GM04503 (cell line): ENCODE measurements at places on chromosomes 4 and X.

GRCh38 chrX:135185795-135186443 lies 14.7 kb upstream of the CT55 start:
- DNase-seq = peak; percentile 7

DNA sequence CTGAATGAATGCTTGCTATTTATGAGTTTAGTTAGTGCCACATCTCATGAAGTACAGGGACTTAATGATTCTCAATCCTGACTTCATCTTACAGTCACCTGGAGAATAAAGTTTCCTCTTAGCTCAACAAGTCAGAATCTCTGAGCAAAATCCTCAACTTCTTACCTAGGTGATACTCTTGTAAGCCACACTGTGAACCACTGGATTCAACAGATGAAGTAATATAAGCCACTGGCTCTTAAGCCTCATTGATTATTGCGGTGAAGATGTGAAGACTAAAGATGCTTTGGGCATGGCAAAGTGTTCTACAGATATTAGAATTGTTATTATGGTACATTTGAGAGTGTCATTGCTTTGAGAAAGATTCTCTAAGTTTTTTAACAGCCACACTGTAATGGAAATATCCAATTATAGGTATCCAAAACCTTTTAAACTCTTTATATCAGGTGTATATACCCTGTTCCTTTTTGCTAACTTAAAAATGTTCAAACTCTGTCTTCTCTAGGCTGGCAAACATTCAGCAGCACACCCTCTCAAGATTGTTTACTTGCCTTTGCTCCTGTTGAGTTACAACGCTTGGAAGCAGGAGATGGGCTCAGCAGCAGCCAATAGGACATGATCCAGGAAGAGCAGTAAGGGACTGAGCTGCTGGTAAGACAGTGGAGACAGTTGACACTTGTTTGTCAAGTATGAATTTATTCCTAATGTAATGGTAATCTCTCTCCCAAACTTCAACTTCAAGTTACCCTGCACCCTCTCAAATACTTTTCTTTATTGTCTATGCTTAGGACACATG lies 43.4 kb downstream of the TET2 start:
- no peak for DNase-seq

DNA sequence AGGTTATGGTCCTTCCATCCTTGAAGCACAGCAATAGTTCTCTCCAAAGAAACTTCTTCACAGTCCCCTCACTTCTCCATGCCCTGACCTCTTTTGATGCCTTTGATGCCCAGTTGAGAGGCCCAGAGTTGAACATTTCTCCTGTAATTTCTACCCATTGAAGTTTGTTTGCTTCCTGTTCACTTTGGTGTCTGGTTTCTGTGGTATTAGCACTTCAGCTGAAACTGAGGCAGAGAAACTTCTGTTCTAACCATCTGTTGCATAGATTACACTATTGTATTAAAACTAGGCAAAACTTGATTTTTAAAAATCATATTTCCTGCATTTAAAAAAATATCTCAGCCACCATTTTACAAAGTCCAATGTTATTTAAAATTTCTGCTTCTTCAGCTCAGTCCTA lies 89.8 kb upstream of the ADGRG2 start:
- no peak for DNase-seq

- DNase-seq = peak; percentile 10
These were observed 54.5 kb downstream of the CHM start for GRCh38 chrX:85992811-85993229.

- DNase-seq = no peak
These were observed 91.3 kb upstream of the WDR44 start for GRCh38 chrX:118254611-118255010.

GRCh38 chr4:53364624-53365023 lies 1.2 kb downstream of the SCFD2 start:
- DNase-seq = no peak

GRCh38 chr4:65007841-65008439 lies 598.7 kb upstream of the TECRL start:
- no peak for DNase-seq
